ENCODE measurements at places on chromosomes 6 and 20.

DNA sequence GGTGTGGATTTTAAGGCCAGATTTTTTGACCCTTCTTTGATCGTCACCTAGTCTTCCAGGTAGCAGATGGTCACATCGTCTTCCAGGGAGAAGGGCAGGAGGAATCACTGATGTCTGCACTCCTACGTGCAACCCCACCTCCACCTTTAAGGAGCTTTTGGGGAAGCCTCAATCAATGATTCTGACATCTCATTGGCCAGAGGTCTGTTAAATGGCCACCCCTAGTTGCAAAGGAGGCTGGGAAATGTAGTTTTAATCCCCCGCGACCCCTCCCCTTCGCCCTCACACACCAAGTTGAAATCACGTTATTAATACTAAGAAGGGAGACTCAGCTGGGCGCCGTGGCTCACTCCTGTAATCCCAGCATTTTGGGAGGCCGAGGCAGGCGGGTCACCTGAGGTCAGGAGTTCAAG, 151.4 kb downstream of the BCAS1 start:
- DNase-seq, result no peak

DNA sequence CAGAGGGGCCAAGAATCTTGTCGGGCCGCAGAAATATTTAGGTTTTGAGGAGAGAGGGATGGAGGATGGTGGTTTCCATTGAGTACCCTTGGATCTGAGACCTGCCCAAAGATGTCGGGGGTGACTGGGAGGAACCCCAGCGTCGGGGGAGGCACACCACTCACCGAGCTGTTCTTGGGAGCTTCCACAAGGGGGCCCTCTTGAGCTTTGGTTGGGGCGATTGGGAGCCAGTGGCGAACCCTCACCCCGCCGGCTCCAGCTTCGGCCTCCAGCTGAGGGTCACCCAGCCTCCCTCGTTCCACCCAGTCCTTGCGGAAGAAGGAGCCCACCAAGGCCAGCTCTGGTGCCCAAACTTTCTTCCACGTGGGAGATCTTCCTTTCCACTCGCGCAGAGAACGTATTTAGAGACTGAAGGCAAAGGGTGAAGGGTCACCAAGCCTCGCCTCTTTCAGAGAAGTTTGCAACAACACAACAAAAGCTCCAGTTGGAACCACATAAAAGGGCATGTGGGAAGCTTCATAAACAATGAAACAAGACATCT, 33.6 kb downstream of the APCDD1L start:
- peak; percentile 65 for DNase-seq

DNA sequence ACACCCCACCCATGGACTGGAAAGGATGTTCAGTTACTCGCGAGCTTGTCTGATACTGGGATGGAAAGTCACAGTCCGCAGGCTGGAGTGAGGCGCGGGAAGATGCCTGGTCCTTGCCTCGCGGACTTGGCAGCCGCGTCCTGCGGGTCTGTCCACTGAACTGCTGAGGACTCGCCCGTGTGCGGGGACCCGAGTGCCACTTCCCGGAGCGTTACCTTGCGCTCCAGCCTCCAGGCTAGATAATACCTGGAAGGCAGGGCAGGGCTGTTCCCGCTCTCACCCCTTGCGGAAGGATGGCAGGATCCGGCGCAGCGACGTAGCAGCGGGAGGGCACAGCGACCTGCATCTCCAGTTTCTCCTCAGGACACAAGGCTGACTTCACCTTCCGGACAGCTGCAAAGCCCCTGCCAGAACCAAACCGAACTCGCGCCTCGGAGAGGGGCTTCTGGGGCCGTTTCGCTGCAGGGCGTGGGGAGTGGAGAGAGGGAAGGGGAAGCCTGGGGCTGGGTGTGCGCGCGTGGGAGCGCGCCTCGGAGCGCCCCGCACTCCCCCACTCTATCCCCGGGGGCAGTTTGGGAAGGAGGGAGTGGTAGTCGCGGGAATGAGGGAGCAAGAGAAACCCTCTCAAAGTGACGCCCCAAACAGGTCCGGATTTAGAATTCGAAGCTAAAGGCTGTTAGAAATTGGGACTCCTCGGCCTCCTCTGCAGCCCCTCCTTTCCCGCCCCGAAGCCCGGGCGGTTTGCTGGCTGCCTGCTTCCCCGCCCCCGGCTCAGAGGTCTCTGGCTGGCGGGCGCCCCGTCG, at the start of gene KCNQ5:
Gene KCNQ5, plus strand, starts transcription at position 774 of the 803 bp plus-strand sequence.
- peak; percentile 49 for DNase-seq

DNA sequence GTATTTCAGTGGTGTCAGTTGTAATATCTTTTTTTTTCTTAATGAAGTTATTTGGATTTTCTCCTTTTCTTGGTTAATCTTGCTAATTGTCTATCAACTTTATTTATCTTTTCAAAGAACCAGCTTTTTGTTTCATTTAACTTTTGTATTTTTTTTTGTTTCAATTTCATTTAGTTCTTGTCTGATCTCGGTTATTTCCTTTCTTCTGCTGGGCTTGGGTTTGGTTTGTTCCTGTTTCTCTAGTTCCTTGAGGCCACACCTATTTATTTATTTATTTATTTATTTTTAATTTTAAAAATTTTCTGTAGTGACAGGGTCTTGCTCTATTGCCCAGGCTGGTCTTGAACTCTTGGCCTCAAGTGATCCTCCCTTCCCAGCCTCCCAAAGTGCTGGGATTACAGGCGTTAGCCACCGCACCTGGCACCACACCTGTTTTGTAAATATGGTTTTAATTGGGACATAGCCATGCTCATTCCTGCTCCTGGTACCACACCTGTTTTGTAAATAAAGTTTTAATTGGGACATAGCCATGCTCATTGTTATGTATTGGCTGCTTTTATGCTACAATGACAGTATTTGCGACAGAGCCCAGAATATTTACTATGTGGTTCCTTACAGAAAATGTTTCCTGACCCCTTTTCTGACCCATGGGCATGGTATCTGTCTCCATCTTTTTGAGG, 22.2 kb downstream of the KDM1B start:
- DNase-seq, result no peak

- DNase-seq, result no peak
These were observed 11.3 kb downstream of the PAQR8 start for GRCh38 chr6:52373151-52373690.

DNA sequence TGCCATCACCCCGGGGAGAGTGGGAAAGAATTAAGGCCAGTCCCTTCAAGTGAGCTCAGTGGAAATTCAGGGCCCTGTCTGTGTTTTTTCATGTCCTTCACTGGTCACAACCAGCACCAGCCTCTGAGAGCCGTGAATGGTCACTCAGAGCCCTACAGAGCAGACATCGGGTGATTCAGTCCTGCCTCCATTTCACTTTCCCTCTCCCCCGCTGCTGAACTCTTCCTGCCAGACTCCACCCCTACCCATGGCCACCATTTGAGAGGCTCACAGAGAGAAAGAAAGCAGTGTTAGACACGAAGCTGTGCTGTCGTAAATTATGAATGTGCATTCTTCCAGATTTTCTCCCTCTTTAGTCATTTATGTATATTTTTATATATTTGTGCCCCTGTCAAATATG, 5.4 kb downstream of the R3HDML start:
- no peak for DNase-seq

- DNase-seq, result no peak
These were observed 163.0 kb downstream of the SLC24A3 start for GRCh38 chr20:19375395-19375794.

GRCh38 chr6:43877463-43878126, 107.6 kb downstream of the VEGFA start:
- no peak for DNase-seq

GRCh38 chr6:148747471-148748165, 788 bp downstream of the UST start:
- peak; percentile 39 for DNase-seq

DNA sequence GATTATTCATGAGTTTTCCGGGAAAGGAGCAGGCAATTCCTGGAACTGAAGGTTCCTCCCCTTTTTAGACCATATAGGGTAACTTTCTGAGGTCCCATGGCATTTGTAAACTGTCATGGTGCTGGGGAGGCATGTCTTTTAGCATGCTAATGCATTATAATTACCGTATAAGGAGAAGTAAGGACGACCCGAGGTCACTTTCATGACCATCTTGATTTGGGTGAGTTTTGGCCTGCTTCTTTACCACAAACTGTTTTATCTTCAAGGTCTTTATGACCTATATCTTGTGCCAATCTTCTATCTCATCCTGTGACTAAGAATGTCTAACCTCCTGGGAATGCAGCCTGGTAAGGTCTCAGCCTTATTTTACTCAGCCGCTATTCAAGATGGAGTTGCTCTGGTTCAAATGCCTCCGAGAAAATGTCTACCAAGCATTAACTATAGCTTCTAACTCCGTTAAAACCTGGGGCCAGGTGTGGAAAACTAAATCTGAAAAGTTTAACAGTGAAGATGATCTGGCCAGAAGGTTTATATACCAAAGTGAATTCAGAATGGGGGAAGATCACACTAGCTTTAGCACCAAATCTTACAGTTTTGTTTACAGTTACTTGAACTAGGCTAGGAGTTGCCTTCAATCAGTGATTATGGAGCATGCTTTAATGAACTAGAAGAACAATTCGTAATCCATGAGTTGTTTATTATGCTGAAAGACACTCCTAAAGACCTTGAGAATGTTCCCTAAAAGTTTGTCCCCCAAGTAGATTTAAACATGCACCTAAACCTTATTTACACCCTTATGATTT, 80.0 kb upstream of the TOP1 start:
- DNase-seq, result no peak

DNA sequence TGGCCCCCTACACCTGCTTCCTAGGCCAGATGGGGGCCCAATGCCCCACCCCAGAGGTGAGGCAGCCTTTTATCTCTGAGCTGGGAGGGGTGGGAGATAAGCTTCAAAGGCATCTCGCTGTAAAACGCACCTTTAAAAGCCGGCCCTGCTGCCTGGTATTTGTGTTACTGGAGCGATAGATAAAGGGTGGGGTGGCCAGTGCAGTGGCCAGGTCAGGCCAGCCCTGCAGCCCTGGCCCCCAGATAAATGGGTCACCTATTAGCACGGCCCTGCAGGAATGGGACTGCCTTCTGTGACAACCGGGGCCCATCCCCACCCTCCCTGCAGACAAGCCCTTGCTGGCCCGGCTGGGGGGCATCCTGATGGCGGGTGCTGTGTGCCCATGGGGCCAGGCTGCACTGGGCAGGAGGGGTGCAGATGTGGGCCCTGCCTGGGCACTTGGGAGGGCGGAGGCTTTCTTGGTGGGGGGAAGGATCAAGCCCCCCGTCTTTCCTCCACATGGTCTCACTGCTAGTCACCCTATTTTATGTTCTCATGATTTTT, 3.0 kb upstream of the RBBP8NL start:
- DNase-seq, result no peak

- no peak for DNase-seq
These were observed 69.2 kb downstream of the PDE7B start for GRCh38 chr6:135920689-135921088.

DNA sequence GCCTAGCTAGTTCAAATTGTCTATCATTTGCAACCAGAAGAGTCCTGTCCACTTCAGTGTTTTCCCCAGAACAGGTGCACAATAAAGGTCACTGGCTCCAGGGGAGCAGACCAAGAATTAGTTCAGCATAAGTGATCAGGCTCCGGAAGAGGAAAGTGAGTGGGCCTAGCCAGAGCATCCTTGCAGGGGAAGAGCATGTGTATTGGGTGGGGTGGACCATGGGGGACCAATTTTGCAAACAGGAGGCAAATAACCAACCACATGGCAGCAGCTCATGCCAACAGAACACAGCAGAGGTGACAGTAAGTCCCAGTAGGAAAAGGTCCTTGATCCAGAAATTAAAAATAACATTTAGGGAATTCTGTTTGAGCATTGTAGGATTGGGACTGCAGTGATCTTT, 43.2 kb upstream of the CNR1 start:
- DNase-seq, result no peak

GRCh38 chr6:21666201-21666691, 72.7 kb downstream of the SOX4 start:
- DNase-seq, result no peak

DNA sequence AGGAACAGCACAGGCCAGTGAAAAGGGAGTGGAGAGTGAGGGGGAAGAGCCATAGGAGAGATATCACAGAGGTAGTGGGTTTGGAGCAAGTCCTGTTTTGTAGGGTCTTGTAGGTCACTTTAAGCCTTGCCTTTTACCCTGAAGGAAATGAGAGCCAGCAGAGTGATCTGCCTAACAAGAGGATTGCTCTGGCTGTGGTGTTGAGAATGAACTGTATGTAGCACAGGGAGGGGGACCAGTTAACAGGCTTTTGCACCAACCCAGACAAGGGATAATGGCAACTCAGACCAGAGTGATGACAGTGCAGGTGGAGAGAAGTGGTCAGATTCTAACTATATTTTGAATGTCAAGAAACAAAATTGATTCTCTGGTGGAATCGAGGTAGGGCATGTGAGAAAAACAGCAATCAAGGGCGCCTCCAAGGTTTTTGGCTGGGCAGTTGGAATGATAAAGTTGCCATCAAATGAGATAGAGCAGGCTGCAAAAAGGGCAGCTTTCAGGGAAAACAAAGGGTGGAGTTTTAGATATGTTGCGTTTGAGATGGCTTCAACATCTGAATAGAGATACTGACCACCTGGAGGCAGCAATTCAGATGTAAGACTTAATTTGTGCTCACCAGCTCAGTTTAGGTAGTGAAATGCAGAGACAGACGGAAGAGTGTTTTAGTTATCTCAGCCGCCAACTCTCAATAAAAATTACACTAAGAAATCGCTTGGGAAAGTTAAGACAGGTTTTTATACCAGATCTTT, 134.4 kb upstream of the BTBD3 start:
- DNase-seq, result no peak

Measured in stimulated activated naive CD8-positive, alpha-beta T cell treated with anti-CD3 and anti-CD28 coated beads, Interleukin-15, amount 100 ng/mL, for 72 hours (primary cell).